ENCODE measurements at places on chromosomes 2 and 18. TPM values are rescaled to one million over a fixed set of nuclear protein-coding genes. Genes with fewer than 3 reads are reported as not detected.

DNA sequence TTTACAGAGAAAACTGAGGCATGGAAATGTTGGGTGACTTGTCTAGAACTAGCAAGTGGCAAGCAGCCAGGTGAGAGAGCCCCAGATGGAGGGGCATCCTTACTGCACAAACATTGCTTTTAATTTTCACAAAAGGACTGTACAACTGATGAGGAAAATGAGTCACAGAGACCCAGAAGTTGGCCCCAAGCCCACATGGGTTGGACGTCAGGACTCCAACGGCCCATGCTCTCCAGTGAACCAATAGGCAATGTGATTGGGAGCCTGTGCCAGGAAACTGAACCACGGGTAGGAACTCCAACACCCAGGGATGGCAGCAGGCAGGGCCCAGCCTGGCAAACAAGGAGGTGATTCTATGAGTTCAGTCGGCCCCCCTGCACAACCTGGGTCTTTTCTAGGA lies 50.8 kb downstream of the PID1 start:
- DNase-seq: no peak

Gene ATAD2B
- total RNA-seq: 44.6 TPM

Gene KCNE4
- not detected for total RNA-seq

DNA sequence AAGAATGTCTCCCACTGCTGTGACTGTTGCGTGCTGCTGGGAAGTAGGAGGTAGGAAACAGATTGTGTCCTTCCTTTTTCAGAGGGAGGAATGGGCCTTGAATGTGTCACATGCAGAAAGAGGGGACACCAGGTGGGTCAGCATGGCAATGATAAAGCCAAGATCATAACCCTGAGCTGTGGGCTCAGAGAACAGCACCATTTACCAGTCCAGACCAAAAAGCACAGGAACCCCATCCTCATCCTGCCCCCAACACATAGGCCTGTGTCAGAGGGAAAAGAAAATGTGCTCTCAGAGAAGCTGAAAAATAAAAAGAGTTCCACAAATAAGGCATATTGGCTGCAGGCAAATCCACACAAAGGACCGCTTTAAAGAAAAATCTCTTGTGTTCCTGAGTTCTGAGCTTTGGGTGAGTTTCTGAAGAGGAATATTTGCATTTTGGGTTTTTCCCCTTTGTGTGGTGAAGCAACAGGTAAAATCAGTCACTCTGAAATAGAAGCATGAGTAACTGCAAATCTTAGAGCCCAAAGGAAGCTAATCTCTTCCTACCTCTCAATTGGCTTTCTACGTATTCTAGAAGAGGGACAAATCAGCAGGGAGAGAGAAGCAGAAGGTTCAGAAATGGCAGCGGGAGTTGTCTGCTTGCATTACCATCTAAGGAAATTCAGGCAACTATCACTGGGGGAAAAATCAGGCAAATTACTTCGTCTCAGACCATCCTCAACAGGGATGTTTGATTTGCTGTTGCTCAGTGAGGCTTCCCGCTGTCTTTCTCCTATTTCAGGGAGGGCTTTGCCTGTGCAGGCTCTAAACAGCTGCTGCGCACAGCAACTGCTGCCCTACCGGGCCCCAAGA lies 106.8 kb downstream of the BCL11A start:
- DNase-seq: no peak

DNA sequence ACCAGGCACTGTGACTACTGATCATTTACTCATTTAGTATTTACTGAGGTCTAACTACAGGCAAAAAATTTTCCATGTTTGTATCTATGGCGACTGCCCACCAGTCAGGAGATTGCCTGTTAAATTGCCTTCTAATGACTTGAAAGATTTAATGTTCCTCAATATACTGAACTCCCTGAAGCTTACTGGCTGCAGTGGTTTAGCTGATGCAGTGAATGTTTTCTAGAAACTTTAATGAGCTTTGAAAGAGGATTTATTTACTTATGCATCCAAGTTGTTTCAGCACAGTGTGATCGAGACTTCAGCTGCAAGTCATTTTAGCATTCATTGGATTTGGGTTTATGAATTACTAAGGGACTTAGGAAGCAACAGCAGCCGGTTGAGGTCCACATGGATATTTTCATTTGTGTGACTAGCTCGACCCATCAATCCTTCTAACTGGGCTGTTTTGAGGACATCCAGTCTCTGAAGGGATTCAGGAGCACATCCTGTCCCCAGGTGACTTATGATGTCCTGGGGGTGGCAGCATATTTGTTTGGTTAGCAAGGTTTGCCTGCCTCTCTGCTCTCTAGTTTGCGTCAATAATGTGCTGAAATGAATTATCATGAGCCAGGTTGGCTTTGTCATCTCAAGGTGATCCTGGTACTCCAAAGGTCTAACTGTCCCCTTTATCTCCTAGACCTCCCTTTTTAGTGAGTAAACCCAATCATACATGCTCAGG lies 26.8 kb downstream of the ACMSD start:
- DNase-seq: no peak

DNA sequence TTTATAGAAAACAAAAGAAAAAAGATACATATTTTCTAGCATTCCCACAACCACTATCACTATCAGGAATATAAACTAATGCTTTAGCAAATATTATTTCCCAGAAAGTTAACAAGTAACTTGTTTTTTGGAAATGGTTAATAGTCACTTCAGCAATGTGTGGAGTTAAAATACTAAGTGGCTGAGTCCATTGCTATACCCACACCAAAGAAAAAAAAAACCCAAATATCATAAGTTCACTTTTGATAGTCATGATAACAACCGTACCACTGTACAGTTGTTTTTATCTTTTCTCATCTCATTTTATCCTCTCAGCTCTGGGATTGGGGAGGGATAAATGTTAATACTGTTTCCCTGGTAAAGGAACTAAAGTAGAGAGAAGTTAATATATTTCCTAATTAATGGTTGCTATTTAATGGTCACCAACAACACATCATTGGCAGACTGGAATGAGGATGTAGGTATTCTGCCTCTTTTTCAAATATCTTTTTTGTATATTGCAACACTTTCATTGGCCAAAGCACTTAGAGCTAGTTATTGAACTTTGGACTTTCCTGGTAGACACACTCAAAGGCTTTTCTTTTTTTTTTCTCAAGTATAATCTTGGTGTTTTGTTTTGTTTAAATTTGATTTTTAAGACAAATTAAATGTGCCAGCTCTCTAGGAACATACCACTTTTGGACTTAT lies 18.4 kb upstream of the KANSL1L start:
- no peak for DNase-seq

- DNase-seq: no peak
Measured at GRCh38 chr2:63118821-63119220, 68.2 kb downstream of the OTX1 start.

GRCh38 chr2:119838179-119838578 lies 78.5 kb downstream of the PTPN4 start:
- no peak for DNase-seq

Gene SMARCAL1
- 16.2 TPM for total RNA-seq

DNA sequence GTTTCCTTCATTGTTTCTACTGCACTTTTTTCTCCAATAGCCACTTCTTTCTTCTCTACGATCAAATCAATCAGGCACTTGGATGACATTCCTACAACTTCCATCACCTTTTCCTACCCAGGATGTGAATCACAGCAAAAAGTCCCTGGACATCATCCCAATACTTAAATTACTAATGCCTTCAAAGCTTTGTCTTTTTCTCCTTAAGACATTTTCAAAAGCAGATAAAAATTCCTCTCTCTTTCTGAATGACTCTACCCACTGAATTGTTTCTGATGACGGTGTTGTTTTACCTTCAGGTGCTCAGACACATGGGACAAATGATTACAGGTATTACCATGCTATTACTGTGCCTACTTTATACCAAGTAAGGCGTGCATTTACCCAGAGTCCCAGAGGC lies 500.9 kb downstream of the FBXO15 start:
- DNase-seq: no peak

DNA sequence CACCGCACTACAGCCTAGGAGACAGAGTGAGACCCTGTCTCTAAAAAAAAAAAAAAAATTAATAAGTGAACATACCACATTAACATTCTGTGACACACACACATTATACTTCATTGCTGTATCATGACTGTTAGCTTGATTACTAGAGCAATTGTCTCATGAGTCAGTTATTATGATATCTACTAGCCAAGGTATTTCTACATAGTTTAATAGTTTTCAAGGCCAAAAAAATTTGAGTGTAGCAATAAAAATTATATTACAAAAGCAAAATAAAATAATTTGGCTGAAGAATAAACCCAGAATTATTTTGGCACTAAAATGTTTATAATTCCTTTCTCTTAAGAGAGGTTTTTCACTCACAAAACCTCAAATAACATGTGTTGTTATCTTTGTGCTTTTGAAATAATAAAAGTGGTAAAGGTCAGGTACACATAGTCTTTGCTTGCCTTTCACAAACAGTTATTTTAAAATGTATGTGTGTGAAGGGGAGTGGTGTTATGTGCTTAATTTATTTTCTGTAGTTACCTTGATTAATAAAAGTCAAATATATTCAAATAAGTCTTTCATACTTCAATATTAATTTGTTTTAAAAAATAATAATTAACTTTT lies 136.9 kb upstream of the SPOPL start:
- no peak for DNase-seq

Gene DPYSL5
- total RNA-seq: not detected
